ENCODE measurements at places on chromosomes 3 and 15. TPM values are rescaled to one million over a fixed set of nuclear protein-coding genes. Genes with fewer than 3 reads are reported as not detected.

The PRSS50 gene
- total RNA-seq, result 0.16 TPM

The GOLGA6L4 gene
- 1.1 TPM for total RNA-seq

The TMC3 gene
- not detected for total RNA-seq

The IGSF11 gene
- total RNA-seq, result not detected

The RARB gene
- total RNA-seq, result 2.8 TPM

The ZNF280D gene
- total RNA-seq, result 19.0 TPM

GRCh38 chr3:188254520-188255070 is 100.6 kb downstream of the LPP start:
- no peak for DNase-seq
- H3K27me3 ChIP-seq, result no peaks in the 10 kb centered on the region
- no peak overlapping the region for H3K27ac ChIP-seq
- no peak overlapping the region for H3K4me3 ChIP-seq

DNA sequence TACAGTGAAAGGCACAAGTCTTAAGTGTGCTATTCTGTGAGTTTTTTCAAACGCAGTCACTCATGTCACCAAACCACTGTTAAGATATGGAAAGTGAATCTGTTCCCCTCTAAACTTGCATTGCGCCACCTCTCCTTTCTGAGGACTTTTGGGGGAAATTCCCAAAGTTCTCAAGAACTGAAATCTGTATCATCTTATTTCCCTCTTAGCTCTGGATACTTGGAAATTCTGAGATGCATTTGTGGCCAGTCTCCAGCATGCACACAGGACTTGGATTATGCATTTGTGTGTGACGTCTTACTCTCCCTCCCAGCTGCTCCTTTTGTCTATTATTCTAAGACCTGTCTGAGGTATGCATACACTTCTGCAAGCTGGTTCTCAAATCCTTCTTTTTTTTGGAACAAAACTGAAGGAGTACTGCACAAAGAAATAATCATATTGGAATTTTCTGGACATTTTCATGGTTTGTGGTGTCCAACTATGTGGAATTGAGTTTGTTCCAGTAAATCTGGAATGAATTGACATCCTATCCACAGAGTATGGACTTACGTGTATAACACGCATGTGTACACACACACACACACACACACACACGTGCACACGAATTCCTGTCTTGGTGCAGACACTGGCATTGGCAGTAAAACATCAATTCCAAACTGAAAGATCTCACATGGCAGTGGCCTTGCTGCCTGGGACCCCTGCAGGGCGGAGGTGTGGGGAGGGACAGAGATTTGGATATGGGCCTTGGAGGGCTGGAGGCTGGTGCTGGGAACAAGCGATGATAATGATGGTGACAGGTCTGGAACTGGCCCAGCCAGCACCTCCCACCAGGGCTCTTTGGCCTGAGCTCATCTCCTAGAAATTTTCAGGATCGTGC is 8.2 kb upstream of the LCTL start:
- no peaks in the 10 kb centered on the region for H3K4me1 ChIP-seq
- no peak for DNase-seq
- H3K36me3 ChIP-seq, result no peaks in the 10 kb centered on the region
- H3K4me3 ChIP-seq, result no peak overlapping the region

- no peak for DNase-seq
- H3K4me1 ChIP-seq, result no peaks in the 10 kb centered on the region
- H3K4me3 ChIP-seq, result no peak overlapping the region
- H3K36me3 ChIP-seq, result no peaks in the 10 kb centered on the region
Measured at GRCh38 chr15:60299452-60300047, 98.2 kb downstream of the ANXA2 start.

- no peaks in the 10 kb centered on the region for H3K27me3 ChIP-seq
- no peak overlapping the region for H3K27ac ChIP-seq
- H3K4me1 ChIP-seq, result peaks cover 25% of the 10 kb centered on the region
- no peak overlapping the region for H3K4me3 ChIP-seq
Measured at GRCh38 chr3:124669470-124669869, 60.8 kb upstream of the UMPS start.

DNA sequence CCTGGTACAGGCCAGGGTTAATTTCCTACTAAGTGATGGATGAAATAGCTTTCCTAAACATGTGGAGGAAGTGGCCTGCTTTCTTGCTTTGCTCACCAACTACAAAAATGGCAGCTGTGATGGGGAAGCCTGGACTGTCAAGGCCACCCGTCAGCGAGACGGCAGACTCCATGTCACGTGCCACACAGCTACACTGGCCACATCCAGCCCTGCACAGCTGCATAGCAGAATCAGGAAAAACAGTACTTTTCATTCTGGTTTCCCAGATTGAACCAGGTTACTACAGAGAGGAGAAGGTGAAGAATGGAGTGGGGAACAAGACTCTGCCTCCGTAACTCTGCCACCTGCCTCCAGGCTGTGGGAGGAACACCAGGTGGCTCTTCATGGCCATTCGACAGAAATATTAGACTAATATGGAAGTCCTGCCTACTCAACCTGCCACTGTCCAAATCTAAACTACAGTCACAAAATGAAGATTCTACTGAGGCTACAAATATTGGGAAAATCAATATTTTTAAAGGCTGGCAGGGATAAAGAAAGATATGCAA is 174.3 kb downstream of the MAGI1 start:
- H3K36me3 ChIP-seq, result no peaks in the 10 kb centered on the region
- no peak overlapping the region for H3K4me3 ChIP-seq
- H3K27me3 ChIP-seq, result no peaks in the 10 kb centered on the region
- no peak overlapping the region for H3K27ac ChIP-seq

- no peak for DNase-seq
- H3K4me3 ChIP-seq, result no peak overlapping the region
- no peaks in the 10 kb centered on the region for H3K36me3 ChIP-seq
- no peaks in the 10 kb centered on the region for H3K4me1 ChIP-seq
Measured at GRCh38 chr3:16739541-16740105, 134.4 kb upstream of the DAZL start.

DNA sequence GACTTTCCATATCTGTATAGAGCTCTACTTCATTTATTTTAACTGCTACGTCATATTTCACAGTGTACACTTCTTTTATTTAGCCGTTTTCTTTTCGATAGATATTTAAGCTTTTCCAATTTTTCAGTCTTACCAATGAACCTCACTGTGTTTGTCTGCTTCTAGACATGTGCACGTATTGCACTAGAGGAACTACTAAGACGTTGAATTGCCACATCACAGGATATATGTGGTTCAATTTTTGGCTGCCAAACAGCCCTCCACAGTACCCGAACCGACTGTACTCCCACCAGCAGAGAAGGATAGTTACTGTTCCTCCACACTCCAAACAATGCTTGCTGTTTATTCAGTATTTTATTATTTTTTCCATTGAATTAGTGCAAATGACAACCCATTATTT is 2.0 kb downstream of the NR1I2 start:
- no peaks in the 10 kb centered on the region for H3K36me3 ChIP-seq
- no peak for DNase-seq
- H3K4me3 ChIP-seq, result peak overlapping the region; percentile 63
- H3K27me3 ChIP-seq, result no peaks in the 10 kb centered on the region

- no peak overlapping the region for H3K4me3 ChIP-seq
- no peaks in the 10 kb centered on the region for H3K4me1 ChIP-seq
- no peak overlapping the region for H3K27ac ChIP-seq
- DNase-seq, result no peak
- H3K36me3 ChIP-seq, result no peaks in the 10 kb centered on the region
- no peaks in the 10 kb centered on the region for H3K27me3 ChIP-seq
Measured at GRCh38 chr3:135134684-135135075, 339.6 kb downstream of the EPHB1 start.

GRCh38 chr15:69035205-69035917 is 20.9 kb downstream of the NOX5 start:
- H3K36me3 ChIP-seq, result no peaks in the 10 kb centered on the region
- DNase-seq, result peak; percentile 54
- H3K4me1 ChIP-seq, result no peaks in the 10 kb centered on the region
- no peak overlapping the region for H3K4me3 ChIP-seq

DNA sequence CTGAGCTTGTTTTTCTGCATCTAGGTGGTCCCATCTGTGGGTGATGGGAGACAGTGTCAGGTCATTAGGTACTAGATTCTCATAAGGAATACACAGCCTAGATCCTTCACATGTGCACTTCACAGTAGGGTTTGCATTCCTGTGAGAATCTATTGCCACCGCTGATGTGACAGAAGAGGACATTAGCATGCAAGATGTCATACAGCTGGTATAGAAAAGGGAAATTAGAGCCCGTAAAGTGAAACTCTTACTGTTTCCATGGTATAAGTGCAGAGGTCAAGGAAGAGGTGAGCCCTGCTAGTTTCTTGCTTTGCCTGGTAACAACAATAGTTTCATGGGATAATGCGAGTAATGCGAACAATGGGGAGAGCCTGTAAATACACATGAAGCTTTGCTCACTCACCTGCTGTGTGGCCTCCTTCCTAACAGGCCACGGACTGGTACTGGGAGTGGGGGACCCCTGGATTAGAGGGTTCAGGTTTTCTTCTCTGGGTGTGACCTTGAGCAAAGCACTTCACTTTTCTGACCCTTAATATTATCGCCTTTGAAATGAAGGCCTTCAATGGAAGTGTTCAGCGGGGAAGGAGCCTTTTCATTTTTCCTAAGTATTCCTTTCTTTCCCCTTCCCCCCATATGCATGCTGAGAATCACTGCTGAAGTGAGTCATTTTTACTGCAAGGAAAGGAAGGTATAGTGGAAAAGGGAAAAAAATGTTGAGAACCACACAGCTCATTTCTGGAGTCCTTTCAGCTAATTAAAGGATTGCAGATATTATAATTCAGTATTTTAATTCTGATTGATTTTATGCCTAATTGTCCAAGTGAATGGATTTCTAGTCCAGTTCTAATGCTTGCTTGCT is 286.4 kb downstream of the UBE2E2 start:
- no peak overlapping the region for H3K27ac ChIP-seq
- no peaks in the 10 kb centered on the region for H3K27me3 ChIP-seq
- DNase-seq, result no peak
- no peaks in the 10 kb centered on the region for H3K4me1 ChIP-seq
- no peaks in the 10 kb centered on the region for H3K36me3 ChIP-seq

DNA sequence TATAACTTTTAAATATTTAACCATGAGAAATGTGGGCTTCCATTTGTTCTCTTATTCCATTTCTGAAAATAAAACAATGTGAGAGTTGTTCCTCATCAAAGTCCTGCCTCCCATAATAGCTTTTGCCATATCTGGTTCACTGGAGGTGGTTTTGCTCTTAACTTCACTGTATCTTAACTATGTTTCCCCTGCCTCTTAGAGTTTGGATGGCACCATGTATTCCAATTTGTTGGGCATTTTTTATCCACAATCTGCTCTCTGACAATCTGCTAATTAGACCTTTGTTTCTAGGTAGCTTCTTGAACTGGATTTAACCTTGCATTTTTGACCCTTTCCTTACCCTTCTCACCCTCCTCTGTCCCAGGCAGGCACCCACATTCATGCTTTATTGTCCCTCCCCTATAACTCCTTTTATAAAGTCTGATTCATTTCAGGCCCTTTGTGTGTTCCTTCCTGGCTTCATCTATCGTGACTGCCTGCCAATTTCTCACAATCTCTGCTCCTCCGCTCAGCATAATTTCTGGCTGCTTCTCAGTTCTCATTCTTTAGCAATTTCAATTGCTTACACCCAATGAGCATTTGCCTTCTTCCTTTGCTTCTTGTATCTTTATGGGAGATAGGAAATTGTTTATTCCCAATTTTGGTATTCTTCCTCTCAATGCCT is 144.2 kb upstream of the ARHGEF26 start:
- no peaks in the 10 kb centered on the region for H3K36me3 ChIP-seq
- no peak for DNase-seq
- H3K27me3 ChIP-seq, result no peaks in the 10 kb centered on the region
- no peak overlapping the region for H3K4me3 ChIP-seq

- no peaks in the 10 kb centered on the region for H3K27me3 ChIP-seq
- H3K4me1 ChIP-seq, result no peaks in the 10 kb centered on the region
- no peak overlapping the region for H3K27ac ChIP-seq
- no peak overlapping the region for H3K4me3 ChIP-seq
- H3K36me3 ChIP-seq, result no peaks in the 10 kb centered on the region
Measured at GRCh38 chr15:101048176-101048575, 129.0 kb downstream of the LRRK1 start.

DNA sequence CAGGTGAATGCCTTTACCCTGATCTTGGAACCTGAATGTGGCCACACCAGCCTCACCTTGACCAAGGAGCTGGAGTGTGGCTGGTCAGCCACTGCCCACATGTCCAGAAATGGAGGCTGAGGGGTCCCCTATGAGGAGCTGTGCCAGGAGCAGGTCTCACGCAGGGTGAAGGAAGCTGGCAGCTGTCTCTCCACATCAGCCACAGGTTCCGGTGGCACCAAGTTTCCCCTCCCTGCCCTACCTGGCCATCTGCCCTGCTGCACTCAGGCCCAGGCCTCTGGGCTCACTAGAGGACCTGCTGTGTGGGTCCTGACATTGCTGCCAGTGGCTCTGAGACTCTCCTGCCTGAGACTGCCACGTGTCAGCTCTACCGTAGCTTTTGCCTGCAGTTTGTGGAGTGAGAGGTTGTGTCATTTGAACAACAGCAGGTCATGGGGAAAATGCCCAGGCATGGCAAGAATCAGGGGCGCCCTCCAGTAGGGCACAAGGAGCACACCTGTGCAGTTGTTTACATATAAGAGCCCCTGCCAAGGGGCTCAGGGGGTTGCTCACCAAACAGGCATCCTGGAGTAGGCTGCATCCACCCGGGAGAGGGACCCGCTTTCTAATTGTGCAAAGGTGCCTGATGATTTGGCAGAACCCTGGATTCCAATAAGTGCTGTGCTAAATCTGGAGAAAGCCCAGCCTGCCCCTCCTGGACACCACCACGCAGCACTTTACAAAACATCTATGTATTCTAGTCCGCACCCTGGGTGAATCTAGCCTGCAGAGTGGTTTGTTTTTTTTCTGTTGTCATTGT is 258.5 kb upstream of the TLE3 start:
- H3K27ac ChIP-seq, result no peak overlapping the region
- no peak overlapping the region for H3K4me3 ChIP-seq
- H3K27me3 ChIP-seq, result no peaks in the 10 kb centered on the region
- H3K36me3 ChIP-seq, result no peaks in the 10 kb centered on the region
- DNase-seq, result no peak
- peaks cover 8% of the 10 kb centered on the region for H3K4me1 ChIP-seq

DNA sequence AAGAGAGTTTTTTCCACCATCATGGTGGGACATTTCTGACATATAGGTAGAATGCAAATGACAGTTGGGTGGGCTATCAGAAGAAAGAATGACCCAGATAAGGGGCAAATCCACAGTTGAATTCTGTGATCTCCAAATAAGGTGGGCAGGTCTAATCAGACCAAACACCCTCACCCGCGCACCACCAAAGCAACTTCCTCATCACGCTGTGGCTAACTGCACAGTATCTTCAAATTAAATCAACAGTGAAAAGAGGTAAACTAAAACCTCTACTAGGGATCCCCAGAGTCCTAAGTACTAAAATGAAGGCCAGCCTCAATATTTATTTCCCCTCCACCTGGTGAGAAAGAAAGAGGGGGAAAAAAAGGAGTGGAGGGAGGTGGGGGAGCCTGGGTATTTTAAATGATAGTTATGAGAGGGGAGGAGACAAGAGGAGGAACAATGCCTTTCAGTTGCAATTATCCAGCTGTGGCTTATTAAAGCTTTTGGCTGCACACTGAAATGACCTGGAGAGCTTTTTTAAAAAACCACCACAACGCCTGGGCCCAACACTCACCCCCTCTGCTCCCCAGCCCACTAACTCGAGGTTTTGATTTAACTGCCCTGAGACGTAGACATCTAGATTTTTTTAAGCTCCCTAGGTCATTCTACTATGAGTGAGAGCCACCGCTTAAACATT is 61.0 kb downstream of the LRIG1 start:
- H3K27ac ChIP-seq, result no peak overlapping the region
- no peaks in the 10 kb centered on the region for H3K27me3 ChIP-seq
- no peak for DNase-seq
- no peaks in the 10 kb centered on the region for H3K36me3 ChIP-seq

- no peaks in the 10 kb centered on the region for H3K36me3 ChIP-seq
- no peaks in the 10 kb centered on the region for H3K4me1 ChIP-seq
- H3K27ac ChIP-seq, result no peak overlapping the region
- no peak for DNase-seq
- no peak overlapping the region for H3K4me3 ChIP-seq
Measured at GRCh38 chr3:82342521-82342920, 581.1 kb upstream of the GBE1 start.

Measured in right lobe of liver (tissue), 6 donors.